ENCODE measurements at places on chromosomes 5 and 9.

- DNase-seq = no peak
These were observed 382.2 kb upstream of the TLE4 start for GRCh38 chr9:79189511-79189924.

DNA sequence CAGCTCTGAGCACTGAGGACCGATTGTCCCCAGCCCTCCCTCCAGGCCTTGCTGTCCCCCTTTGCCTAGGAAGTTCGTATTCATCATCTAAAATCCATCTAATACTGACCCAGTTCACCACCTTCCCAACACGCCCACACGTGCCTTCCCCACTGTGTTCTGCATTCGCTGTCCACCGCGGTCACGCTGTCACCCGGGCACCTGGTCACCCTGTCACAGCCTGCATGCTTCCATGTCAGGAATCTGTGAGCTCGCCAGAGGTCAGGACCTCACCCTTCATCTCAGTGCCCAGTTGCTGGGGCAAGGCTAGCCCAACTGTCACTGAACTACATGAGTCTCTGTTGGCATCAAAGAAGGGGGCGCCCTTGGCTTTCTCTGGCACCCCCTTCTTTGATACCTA, 82.9 kb upstream of the RUFY1 start:
- DNase-seq = no peak

- DNase-seq = no peak
These were observed 57.3 kb upstream of the WWC1 start for GRCh38 chr5:168234133-168234532.

DNA sequence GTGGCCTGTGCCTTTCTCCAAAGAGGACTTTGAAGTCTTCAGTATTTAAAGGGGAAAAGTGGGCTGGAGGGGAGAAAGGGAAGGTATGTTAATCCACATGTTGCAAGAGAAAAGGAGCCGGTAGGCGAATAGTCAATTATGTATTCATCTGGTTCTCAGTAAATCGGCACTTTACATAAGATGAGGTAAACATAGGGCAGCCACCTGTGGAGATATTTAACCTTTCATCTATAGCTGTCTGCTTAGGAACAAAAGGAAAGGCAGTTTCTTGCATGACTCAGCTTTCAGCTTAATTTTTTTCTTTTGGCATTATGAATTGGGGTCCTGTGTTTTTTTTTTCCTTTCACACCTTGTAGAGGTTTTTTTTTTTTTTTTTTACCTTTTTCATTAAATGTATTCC, 42.2 kb downstream of the FGD3 start:
- DNase-seq = no peak

- no peak for DNase-seq
These were observed 512 bp downstream of the PLK2 start for GRCh38 chr5:58459146-58460001.

DNA sequence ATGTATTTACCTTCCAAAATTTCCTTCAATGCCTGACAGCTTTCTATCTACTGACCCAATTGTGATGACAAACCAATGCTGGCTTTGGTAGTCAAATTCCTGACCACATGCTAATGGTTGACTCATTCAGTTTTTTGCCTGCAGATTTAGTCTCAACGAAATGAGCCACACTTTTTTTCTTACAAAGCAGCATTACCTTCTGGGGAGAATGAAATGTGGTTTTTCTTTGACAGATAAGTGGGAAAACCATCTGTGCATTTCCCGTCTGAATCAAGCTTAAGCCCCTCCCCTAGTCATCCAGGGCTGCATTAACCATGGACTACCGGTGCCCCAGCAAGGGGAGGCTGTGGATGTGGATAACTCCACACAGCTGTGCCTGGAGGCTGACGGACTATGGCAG, 99.6 kb upstream of the TAF11L2 start:
- DNase-seq = no peak

GRCh38 chr9:1871626-1872419, 143.3 kb upstream of the SMARCA2 start:
- no peak for DNase-seq

DNA sequence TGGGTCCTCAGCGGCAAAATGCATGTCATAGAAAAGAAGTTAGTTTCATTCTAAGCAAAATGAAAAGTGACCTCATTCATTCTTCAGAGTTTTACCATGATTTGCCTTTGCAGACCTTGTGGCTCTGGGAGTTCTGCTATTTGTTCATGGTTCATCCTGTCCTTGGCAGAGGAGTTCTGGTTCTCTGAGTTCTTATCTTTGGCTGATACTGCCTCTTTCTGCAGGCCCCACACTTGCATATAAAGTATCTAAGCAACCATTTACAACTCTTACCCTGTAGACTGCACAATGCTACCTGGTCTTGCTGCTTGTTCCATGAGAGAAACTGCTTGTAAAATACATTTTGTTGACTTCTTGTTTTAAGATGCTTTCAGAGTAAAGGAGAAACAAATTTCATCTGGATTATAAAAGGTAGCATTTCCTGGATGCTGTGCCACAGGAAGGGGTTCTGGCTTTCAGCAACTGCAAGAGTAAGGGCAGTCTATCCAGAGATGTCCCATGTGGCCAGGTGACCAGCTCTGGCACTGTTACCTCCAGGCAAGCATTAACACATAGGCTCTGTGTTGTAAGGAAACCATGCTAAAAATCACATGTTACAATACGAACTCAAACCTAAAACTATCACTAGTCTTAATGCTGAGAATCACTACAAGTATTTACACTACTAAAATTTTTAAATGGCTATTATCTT, 513.2 kb downstream of the SPOCK1 start:
- DNase-seq = no peak
